ENCODE measurements at places on chromosomes 3 and 15. TPM values are rescaled to one million over a fixed set of nuclear protein-coding genes. Genes with fewer than 3 reads are reported as not detected.

Gene PTH1R
- total RNA-seq, result 1.7 TPM

Gene RAD54L2
- total RNA-seq, result 22.0 TPM

Gene REC114
- total RNA-seq, result not detected

Gene CAPN3
- 0.54 TPM for total RNA-seq

Gene GCNT3
- not detected for total RNA-seq

Gene NEO1
- 63.7 TPM for total RNA-seq
